ENCODE measurements at places on chromosomes 6 and 20. TPM values are rescaled to one million over a fixed set of nuclear protein-coding genes. Genes with fewer than 3 reads are reported as not detected.

DNA sequence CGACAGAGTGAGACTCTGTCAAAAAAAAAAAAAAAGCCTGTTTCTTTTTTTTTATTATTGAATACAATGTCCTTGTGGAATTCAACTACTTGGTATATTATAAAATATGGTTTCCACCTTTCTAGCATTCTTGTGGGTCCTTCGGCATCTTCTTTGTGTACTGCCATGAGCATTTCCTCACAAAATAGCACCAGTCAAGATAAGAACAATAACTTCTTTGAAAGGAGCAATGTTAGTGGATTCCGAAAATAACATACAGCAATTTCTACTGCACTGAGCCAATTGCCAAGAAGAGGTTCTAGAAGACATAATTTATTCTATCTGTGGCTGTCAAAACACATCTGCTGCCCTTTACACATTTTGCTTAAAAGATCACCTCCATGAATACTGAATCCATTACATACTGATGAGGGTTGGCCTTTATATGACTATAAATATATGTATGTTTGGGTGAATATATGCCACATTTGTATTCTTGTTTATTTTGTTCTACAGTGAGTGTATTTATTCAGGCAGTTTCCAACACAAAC lies 19.1 kb upstream of the SPTLC3 start:
- no peak for DNase-seq

DNA sequence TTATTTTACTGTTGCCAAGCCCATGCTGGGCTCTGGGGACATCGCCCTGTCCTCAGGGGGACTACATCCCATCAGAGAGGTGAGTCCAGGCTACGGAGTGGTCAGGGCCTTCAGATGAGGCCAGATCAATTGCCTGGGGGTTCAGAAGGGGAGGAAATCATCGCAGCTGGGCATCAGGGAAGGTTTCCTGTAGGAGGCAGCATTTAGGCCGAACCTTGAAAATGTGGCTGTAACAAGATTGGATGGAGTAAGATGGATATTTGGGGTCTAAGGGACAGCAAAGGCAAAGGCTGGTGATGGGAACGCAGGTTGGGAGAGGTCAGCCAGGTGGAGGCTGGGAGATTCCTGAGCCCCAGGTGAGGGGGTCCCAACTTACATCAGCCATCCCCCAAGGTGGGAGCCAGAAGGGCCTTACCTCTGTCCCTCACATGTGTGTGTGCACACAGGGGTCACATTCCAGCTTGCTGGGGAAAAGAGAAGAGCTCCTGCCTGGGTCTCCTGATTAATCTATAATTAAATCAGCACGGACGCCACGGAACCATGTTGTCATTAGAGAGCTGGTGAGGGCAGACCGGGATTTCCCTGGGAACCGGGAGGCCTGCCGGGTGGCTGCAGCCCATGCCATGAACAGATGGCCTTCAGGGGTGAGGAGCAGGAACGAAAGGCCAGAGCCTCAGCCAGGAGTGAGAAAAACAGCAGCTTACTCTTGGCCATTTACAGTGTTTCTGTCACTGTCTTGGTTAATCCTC lies 30.5 kb upstream of the DLGAP4 start:
- no peak for DNase-seq

DNA sequence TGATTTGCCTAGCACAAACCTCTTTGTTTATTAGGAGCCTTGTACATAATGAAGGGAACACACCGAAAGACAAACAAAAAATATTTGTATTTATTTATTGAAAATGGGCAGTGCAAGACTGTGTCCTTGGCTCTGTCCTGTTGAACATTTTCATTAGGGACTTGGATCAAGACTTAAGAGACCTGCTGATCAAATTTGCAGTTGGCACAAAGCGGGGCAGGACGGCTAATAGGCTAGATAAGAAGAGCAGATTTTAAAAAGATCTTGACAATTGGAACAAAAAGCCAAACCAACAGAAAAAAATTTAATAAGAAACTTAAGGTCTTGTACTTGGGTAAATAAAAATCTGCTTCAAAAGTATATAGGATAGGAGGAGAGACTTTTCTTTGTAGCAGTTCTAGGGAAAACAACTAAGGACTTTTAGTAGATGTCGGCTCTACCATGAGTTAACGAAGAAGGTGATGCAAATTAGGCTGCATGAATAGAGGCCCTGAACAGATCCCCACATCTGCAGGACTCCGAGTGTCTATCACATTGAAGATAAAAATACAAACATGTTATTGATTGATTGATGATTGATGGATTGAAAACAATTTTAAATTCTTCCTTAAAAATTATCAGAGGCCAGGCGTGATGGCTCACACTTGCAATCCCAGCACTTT lies 124.1 kb upstream of the SPACA1 start:
- no peak for DNase-seq

DNA sequence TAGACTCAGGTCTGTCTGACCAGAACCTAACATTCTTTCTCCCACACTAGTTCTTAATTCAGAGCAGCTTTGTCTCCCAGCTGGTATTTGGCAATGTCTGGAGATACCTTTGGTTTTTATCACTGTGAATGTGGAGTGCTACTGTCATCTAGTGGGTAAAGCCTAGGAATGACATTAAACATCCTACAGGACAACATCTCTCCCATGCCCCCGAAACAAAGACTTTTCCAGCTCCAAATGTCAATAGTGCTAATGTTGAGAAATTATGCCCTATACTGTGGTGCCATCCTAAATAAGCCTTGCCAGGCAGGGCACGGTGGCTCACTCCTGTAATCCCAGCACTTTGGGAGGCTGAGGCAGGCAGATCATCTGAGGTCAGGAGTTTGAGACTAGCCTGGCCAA lies 4.2 kb upstream of the TTPAL start:
- DNase-seq = no peak

WFDC10B gene
- not detected for total RNA-seq

HNF4A gene
- total RNA-seq = not detected

FAXC gene
- total RNA-seq = 0.16 TPM

HLA-G gene
- total RNA-seq = 0.35 TPM

DDX39B gene
- total RNA-seq = 517 TPM
